AG09319 (cell line): ENCODE measurements at places on chromosomes 11 and 22.

DNA sequence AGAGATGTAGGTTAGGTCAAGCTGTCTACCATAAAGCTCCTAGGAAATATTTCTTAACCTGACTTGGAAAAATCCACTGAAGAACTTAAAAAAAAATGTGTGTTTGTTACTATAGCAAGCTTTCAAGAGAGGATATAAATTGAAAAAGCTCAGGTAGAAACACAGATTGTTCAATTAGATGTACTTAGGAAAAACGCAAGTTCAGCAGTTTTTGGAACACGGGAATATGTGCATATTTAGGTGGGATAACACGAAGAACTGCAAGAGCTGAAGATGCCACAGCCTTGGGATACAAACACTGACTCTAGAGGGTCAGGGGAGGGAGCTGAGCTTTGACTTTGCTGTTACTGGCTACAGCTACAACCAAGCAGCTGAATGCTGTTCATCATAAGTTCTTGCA lies 77.8 kb upstream of the FSHB start:
- DNase-seq, result no peak

- no peak for DNase-seq
These were observed 1474.3 kb downstream of the BRD1 start for GRCh38 chr22:48353116-48353947.

- peak; percentile 20 for DNase-seq
These were observed 855.0 kb downstream of the METTL15 start for GRCh38 chr11:28963187-28963586.

DNA sequence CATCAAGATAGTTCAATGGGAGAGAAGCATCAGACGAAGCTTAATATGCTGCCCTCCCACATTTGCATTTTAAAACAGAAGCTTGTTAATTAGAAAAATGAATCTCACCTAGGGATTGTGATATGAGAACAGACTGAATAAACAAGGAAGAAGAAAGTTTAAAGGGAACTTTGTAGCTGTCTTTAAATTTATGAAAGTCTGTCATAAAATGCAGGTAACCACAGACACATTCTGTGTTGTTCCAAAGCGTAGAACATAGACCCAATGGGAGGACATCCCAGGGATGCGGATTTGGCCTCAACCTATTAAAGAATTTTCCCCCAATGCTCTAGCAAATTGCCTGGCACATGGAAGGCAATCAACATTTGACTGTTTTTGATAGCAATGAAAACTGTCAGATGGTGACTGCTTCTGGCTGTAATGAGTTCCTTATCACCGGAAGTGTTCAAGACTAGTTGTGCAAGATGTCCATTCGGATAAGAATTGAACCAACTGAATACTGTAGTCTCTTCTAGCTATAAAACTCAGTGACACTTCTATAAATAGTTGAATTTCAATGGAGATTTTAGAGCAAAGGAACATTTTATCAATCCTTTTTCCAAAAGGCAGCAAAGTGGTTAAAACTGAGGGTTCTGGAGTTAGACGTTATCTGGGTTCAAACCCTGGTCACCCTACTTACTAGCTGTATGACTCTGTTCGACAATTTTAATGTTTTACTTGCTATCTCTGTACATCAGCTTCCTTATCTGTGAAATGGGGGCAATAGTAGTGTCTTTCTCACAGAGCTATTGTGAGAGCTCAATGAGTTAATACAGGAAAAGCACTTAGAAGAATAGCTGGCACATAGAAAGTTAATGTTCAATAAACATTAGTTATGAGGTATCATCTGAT lies 64.9 kb downstream of the LIF start:
- DNase-seq, result no peak

DNA sequence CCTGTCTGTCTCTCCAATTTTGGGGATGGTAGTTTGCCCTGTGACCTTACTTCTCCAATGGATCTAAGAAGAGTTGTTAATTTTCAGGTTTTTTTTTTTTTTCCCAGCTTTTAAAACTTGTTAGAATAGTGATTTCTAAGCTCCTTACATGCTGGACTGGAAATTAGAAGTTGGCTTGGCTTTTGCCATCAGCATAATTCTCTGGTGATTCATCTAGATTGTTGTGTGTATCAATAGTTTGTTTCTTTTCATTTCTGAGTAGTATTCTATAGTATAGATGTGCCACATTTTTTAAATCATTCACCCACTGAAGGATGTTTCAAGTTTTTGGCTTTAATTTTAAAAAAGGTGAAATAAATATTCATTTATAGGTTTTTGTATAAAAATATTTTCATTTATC lies 51.4 kb downstream of the ADAMTS15 start:
- no peak for DNase-seq

- no peak for DNase-seq
These were observed 104.8 kb downstream of the LDLRAD3 start for GRCh38 chr11:36048496-36049247.

- DNase-seq, result no peak
These were observed 4.6 kb upstream of the CD6 start for GRCh38 chr11:60966890-60967289.

- no peak for DNase-seq
These were observed 16.2 kb downstream of the SWAP70 start for GRCh38 chr11:9680028-9680427.

DNA sequence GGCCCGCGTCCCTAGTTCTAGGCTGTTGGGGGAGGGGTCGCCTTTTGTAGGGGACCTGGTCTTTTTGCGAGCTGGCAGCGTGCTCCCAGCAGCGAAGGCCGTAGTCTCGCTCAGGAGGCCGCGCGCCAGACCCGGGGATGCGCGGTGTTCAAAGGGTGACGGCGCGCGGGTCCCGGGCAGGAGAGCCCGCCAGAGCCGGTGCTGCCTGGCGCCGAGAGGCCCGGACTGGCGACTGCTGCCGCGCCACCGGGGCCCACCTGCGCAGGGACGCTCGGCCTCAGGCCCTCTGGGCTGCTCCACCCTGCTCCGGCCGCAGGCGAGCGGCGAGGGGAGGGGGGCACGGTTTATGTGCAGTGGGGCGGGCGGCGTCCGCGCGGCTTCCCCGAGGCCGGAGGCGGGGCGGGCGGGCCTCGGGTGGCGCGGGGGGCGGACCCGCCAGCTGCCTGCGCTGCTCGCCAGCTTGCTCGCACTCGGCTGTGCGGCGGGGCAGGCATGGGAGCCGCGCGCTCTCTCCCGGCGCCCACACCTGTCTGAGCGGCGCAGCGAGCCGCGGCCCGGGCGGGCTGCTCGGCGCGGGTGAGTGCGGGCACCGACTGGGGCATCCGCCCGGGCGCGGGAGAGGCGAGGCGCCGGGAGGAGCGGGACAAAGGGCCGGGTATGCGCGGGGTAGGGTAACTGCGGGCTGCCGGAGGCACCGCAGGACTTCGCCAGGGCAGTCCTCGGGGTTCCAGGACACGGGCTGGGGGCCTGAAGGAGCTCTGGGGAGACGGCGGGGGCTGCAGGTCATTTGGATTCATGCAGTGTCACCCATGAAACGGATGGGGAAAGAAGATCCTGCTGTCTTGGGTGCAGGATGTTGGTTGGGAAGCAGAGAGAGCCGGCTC lies at the start of gene PRSS23:
Gene PRSS23 (plus strand): TSS at position 467 of the 884 bp plus-strand sequence. CDS start 7,102 bp downstream, outside the sequence.
- DNase-seq, result peak; percentile 40

DNA sequence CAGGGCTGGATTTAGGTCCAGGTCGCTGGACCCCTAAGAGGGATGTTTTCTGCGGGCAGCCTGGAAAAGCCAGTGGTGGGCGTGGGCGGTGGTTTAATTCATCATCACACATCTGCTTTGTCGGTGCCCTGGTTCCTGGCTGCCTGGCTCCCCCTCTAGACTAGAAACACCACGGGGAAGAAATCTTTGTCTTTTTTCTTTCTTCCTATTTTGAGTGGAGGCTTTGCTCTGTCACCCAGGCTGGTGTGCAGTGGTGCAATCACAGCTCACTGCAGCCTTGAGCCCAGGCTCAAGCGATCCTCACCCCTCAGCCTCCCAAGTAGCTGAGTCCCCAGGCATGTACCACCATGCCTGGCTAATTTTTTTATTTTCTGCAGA lies 86.6 kb upstream of the LINC01488 start:
- no peak for DNase-seq

- DNase-seq, result no peak
These were observed 12.8 kb upstream of the BACE1-AS start for GRCh38 chr11:117278347-117278746.

GRCh38 chr11:134741453-134742223 lies 329.6 kb upstream of the B3GAT1 start:
- no peak for DNase-seq

DNA sequence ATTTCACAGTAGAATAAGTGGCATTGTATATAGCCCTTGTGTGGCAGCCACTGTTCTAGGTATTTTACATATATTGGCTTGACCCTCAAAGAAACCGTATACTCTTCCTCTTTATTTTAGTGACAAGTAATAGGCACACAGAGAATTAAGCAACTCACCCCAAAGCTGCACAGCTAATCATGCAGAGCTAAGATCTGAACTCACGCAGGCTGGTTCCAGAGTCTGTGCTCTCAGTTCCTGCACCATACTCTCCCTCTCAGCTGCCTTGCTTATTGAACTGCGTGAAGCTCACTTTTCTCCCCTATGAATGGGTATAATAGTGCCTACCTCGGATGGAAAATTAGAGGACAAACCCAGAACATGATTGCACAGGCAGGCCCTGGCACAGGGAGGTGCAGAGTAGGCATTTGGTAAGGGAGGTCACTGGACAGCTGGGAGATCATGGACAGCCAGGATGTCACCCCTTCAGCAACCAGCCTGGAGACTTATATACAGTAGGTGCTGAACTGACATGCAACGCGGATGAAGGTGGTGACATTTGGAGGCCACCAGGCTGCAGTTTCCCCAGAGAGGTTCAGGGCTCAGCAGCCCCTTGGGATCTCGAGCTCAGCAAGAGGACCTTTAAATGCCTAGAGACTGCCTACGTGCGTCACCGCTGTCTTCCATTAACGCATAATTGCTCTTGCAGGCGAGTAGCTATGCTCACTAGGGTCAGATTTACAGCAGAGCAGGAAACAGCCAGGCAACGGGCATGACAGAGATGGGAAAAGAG lies 78.4 kb upstream of the TP53I11 start:
- no peak for DNase-seq

GRCh38 chr22:28450109-28450508 lies 229.5 kb downstream of the TTC28 start:
- DNase-seq, result no peak

DNA sequence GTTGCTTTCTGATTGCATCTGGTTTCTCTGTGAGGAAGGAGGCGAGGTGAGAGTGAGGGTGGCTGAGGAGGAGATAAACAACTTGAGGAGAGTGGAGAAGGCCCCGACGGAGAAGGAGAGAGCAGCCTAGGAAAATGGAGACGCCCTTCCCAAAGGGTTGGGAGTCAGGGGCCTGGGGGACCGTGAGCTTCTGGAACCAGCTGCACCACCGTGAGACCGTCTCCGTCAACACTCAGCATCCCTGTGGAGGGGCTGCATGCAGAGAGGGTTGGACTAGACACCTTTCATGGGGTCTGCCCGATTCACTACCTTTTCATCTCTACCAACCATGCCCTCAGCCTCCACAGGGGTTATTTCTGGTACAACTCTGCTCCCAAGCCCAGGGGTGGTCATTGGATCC lies 13.3 kb upstream of the KMT5B start:
- DNase-seq, result no peak

GRCh38 chr22:47018010-47018910 lies 255.8 kb downstream of the TBC1D22A start:
- no peak for DNase-seq

DNA sequence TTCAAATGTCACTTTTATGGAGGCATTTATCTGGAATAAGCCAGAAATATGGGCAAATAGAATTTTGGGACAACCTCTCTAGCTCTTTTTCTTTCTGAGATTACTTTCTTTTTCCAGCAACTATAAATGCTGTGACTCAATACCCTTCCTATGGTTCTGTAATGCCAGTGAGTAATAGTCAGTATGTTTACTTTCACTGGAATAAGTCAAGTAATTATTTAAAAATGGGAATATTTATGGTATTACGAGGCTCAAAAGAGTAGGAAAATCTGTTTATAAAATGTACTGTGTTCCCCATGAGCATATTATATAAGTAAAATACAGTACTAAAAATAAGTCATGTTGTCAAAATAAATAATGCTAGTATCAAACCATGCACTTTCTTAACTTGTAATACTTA lies 750.5 kb downstream of the LUZP2 start:
- no peak for DNase-seq

- DNase-seq, result no peak
These were observed 21.2 kb upstream of the NDUFC2 start for GRCh38 chr11:78100676-78101472.

DNA sequence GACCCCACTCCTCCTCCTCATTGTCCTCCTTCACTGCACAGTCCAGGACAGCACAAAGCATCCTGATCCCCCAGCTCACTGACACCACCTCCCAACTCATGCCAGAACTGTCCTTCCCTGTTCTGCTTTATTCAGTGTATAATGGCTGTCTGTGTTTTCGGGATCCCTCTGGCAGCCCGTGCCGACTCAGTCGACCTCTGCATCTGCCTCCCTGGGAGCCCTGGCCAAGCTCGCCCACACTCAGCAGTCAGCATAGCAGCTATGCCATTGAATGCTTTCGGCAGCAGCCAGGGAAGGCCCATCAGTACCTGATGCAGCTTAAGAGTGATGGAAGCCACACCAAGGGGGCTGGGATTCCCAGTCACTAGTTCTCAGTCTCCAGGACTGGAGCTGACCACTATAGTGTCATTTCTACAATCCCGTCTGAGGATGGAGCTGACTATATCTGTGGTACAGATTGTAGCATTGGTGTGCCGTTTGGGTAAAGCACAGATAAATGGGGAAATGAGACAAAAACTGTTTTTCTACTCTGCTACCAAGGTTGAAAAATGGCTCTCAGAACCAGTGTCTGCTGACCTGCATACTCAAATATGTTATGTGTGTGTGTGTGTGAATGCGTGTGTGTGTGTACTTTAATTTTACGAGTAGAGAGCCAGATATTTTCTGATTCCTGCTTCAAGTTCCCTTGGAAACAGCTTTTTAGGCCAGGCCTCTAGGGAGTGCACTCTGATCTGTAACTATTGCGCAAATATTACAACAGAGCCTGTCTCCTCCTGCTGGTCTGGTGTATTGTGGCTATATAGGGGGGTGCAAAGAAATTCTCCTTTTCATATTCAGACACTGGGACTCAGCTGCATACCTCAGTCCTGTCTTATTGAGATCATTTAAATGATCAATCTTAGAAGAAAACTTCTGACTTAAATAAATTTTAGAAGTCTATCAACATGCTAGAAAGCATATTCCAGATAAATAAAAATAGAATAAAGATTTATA lies 78.8 kb upstream of the TOP3B start:
- DNase-seq, result peak; percentile 49

GRCh38 chr11:123775715-123776549 lies 21.6 kb upstream of the OR6X1 start:
- DNase-seq, result no peak
